ENCODE measurements at places on chromosomes 7 and 10.

GRCh38 chr7:30422922-30423321 lies 55.7 kb downstream of the NOD1 start:
- DNase-seq = no peak

DNA sequence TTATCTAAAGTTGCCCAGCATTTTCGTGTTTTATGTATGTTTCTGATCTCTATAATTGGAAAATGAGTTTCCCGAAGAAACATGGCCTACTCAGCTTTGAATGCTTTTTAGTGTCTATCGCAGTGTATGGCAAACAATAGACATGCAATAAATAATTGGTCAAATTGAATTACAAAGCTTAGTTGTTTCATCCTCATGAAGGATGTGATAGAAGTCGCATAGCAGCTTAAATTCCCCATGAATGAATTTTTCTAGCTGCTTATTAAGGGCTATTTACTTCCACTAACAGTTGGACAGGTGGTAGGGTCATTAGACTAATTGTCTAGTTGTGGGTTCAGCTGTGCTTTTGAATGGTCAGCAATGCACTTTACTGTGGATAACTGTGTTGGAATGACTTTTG lies 467.3 kb upstream of the MBL2 start:
- no peak for DNase-seq

GRCh38 chr10:126294451-126294850 lies 93.8 kb downstream of the ADAM12 start:
- no peak for DNase-seq

- DNase-seq = no peak
Measured at GRCh38 chr10:3455385-3456334, 283.1 kb upstream of the PITRM1 start.

All from stimulated activated CD8-positive, alpha-beta memory T cell treated with anti-CD3 and anti-CD28 coated beads, Interleukin-15, amount 100 ng/mL, for 24 hours (primary cell).